ENCODE measurements at places on chromosomes 3 and 15.

DNA sequence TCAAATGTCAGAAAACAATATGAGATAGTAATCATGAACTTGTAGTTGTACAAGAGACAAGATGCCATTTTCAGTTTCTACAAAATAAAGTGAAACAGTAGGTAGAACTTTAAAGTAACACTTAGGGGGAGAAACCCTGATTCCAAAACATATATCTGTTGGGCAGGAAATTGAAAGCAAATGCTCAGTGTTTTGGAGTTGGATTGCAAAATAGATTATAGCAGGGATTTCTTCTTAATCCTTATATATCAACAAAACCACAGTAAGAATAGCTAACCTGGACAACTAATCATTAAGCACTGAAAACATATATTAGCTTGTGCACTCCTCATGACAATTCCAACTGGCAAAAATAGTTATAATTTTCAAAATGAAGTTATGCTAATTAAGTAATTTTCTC is 46.9 kb downstream of the COMMD2 start:
- DNase-seq, result no peak

DNA sequence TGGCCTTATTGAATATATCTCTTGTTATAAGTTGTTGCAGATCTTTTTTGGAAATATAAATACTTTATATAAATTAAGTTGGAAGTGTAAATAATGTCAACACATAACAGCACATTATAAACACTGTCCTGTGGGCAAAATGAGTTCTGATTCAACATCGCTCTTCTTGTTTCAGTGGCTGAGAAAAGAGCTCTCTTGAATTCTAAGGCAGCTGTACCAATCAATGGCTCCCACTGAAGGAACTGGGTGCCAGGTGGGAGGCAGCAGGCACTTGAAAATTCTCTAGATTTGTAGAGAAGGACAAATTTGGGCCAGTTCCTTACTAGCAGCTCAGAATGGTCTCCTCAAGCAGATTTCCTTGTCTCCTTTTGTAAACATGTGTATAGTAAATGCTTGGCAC is 45.6 kb downstream of the CHST2 start:
- no peak for DNase-seq

DNA sequence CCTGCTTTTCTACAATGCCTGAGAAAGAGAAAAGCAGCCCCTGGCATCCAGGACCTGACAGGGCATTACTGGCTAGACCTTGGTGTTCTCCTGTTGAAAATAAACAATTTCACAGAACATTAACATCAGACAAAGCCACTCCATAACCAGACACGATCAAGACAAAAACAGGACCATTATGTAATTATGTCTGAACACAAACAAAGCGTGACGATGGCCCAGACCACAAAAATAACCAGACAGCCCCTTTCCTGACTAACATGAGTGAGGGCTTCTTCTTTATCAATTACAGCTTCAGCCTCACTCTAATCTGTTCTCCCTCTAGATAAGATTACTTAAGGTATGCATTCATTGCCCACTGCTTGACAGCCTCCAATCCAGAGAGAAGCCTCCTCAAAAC is 172.7 kb upstream of the LMCD1 start:
- no peak for DNase-seq

DNA sequence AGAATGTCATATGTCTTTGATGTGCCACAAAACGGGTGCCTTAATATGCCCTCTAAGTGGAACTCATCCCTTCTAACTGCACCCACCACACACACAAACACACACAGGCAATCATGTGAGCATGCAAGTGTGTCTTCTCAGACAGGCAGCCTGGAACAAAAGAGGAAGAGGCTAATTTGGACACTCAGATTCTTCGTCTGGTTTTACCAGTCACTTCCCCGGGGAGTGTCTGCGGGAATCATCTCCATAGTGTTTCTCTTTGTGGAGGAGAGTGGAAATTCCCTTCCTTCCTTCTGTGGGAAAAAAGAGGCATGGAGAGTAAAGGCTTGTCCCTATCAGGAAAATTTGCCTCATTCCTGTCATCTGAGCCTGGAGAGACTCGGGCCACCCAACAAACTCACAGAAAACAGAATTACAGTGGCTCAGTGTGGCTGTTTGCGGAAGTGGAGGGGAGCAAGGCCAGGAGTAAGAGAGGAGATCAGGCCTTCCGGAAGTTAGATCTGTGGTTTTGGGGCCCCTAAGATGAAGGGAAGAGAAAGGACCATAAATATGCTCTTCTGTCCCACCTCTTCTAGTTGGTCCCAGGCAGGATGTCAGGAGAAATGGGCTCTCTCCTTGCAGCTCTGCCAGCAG is 212.6 kb upstream of the SEMA6D start:
- DNase-seq, result no peak

DNA sequence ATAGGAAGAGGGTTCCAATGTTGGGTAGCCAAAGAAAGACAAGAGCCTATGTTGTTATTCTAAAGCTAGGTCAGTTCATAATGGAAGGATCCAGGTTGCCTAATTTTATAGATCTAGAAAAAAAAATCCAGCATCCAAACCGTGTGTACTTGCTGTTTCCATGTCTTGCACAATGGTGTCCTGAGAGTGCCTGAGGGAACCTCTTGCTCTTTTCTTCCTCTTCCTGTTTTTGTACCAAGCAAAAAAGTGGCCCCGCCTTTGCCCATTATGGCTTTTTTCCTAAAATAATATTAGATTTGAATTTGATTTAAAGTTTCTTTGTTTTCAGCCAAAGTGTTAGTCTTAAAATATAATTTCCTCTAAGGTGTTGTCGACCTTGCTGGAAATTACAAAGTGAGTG is 224.4 kb downstream of the RYR3 start:
- DNase-seq, result no peak

- no peak for DNase-seq
Measured at GRCh38 chr3:50453907-50454306, 49.5 kb downstream of the CACNA2D2 start.

GRCh38 chr3:10263646-10264363 is 15.5 kb downstream of the TATDN2 start:
- DNase-seq, result no peak

GRCh38 chr3:37148208-37148607 is 26.2 kb downstream of the LRRFIP2 start:
- no peak for DNase-seq

- DNase-seq, result no peak
Measured at GRCh38 chr15:74897300-74897701, 7.5 kb downstream of the MPI start.

- DNase-seq, result no peak
Measured at GRCh38 chr3:127746400-127747057, 73.8 kb downstream of the ABTB1 start.

DNA sequence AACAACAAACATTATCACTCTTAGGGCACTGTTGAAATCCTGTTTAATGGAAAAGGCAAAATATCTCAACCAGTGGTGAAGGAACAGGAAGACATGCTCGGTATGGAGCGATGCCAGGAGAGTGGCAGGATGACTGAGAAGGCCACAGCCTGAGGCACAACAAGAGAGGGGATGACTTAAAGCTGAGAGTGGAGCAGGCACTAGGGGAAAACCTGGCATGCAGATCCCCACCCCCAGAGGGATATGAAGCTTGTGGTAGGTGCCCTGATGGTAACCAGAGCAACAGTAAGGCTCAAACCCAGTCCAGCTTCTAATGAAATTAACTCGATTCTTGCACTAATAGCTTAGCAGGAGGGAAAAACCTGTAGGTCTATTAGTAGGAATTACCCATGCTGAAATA is 40.4 kb downstream of the LYSMD4 start:
- no peak for DNase-seq

- DNase-seq, result no peak
Measured at GRCh38 chr3:55675478-55675877, 188.4 kb upstream of the WNT5A start.

DNA sequence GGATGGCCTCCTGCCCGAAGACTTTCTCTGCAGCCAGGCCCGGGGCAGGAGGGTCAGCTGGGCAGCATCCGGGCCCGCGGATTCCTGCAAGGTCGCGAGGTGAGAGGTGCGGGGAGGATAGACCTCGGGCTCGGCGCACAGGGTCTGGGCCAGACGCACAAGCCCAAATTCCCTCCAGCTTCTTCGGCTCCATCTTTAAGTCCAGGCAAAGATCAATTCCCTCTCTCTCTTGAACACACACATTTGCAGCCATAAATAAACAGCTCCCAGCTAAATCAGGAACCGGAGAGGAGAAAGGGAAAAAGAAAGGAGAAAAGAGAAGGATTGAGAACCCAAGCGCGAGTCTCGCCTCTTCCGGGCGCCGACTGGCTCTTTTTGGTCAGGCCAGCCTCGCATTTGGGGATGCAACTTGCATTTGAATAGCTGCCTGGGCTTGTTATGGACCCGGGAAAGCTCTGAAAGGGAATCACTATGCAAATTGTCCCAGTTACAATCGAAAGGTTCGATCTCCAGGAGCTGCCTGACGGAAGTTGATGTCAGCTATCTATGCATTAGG is 14.5 kb upstream of the ONECUT1 start:
- DNase-seq, result no peak

DNA sequence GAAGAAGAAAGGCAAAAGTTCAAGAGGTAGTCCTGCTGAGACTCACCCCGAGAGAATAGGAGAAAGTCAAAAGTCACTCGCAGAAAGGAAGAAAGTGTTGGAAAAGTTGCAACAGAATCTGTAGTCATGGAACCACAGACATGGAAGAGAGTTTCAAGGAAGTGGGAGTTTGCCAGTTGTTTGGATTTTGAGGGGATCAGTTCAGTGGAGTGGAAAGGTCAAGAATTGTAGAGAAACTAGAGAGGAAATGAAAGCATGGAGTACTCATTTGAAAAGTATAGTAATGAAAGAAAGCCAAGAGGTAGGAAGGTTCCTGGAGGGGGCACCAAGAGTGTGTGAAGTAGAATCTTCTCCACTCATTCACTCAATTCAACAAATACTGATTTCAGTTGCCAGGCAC is 34.7 kb downstream of the SPTSSB start:
- no peak for DNase-seq

GRCh38 chr3:13880811-13881156 is 913 bp upstream of the WNT7A start:
- DNase-seq, result no peak

DNA sequence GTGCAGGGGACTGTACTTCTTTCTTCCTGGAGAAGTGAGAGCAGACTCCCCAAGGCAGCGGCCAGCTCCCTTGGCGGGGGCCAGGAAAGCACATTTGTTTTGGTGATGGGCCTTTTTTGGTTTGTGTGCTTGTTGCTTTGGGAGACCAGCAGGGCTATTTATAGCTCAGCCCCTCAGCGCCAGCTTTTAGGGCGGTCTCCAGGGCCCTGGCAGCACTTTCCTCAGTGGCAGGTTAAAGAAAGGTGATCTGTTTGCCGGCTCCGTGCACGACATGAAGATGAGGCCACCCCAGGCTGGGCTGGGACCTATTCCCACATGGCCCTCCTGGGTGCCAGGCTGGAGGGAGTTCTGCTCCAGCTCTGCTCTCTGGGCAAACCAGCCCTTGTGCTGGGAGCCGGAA is 21.8 kb downstream of the SLC6A11 start:
- DNase-seq, result no peak

DNA sequence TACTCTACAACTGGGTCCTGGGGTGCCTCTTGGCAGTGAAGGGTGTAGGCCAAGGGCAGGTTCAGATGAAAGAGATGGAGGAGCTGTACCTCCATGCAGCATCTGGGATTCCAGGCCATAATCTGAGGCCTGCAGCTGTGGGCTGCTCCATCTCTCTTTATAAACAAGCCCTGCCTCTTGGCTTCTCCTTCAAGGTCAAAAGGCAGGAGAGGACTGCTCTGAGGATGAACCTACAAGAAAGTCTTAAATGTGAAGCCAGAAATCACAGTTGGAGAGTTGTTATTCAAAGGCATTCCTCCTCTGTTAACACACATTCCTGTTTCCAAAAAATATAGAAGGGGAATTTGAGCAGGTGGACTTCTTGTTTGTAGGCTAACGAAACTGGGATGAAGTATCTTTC is 355.5 kb downstream of the NTRK3 start:
- DNase-seq, result no peak

DNA sequence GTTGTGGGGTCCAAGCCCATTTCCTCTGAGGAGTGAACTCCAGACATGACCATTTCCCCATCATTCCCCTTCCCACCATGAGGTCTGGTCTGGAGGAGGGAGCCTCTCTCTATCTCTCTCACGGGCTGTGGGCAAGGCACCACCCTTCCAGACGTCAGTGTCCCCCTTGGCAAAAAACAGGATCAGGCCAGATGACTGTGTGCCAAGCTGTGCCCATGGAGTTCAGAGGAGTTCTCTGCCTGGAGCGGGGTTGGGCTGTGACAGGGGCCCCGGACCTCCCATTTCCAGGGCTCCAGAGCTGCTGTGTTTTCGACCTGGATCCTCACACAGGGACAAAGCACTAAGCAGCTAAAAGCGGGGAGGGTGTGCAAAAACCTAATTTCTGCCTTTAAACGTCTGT is 124.5 kb downstream of the RAB11A start:
- no peak for DNase-seq

GRCh38 chr15:75648156-75649000 is 666 bp downstream of the SNX33 start:
- DNase-seq, result no peak

DNA sequence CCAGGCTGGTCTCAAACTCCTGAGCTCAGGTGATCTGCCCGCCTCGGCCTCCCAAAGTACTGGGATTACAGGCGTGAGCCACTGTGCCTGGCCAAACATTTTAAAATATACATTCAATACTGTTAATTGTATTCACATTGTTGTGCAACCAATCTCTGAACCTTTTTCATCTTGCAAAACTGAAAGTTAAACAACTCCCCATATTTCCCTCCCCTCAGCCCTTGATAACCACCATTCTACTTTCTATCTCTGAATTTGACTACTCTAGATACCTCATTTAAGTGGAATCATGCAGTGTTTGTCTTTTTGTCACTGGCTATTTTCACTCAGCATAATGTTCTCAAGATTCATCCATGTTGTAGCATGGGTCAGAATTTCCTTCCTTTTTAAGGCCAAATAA is 30.0 kb downstream of the HMCES start:
- DNase-seq, result no peak

DNA sequence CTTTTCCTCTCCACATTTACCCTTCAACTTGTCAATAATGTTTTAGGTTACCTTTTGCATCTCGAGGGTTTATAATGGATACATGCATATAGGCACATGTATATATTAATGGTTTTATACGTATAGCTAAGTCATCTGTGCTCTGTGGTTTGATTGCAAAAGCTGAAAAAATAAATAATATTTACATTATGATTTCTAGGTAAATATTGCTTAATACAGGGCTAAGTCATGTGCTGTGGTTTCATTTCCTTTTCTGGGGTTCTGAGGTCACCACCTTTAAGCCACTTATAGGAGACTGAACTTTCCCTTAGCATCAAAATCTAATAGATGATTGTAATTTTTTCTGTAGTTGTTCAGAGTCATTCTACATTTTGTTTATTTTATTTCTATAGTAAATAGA is 33.1 kb downstream of the LPP start:
- no peak for DNase-seq

DNA sequence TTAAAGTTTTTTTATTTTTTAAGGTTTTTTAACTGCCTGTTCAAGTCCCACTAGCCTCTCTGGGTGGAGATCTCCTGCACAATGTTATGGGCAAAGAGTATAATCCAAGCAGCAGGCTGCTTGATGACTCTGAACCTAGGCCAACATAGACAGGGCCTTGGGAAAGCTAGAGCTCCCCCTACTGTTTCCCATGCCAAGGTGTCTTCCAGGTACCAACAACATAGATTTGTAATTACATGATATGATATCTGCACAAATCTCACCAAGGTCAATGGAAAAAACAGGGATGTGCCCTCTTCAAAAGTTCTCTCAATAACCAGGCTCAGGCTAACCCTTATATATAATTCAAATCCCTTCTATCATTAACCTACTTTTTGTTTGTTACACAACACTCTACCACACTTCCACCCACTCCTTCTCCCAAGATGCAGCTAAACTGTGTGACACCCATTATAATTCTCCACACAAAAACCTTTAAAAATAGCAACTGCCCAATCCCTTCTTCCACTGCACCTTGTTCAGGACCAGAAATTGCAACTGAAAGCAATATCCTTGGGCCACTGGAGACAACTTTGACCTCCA is 43.8 kb downstream of the RBM15B start:
- DNase-seq, result no peak
